ENCODE measurements at places on chromosomes 11 and 22.

- DNase-seq: no peak
Measured at GRCh38 chr11:11898648-11899047, 56.9 kb downstream of the USP47 start.

DNA sequence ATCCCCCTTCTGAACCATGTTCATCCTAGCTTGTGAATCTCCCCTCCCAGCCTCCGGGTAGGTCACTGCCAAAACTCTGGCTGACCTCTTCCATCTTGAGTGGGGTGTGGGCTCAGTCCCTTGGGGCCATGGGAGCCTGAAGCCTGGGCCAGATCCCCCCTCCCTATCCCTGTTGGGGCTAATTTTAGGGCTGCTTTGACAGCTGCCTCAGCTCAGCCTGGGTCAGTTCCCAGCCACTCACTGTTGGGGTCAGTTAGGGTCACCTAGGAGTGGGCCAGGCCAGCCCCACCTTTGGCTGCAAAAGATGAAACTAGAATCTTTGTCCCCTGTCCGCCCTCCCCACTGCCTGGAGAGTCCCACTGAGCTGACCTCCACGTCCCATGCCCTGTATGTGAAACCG lies 29.8 kb upstream of the P2RY2 start:
- no peak for DNase-seq

DNA sequence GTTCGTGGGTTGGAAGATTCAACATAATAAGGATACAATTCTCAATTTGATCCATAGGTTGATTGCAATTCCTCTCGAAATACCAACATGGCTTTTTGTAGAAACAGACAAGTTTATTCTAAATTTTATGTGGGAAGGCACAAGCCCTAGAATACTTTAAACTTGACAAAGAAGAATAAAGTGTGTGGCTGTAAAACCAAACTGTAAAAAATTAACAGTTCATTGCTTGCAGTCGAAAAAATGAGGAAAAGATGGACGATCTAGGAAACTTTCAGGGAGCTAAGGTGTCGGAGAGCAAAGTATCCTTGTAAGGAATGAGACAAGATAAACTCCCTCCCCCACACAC lies 1.0 kb upstream of the GLB1L3 start:
- no peak for DNase-seq

DNA sequence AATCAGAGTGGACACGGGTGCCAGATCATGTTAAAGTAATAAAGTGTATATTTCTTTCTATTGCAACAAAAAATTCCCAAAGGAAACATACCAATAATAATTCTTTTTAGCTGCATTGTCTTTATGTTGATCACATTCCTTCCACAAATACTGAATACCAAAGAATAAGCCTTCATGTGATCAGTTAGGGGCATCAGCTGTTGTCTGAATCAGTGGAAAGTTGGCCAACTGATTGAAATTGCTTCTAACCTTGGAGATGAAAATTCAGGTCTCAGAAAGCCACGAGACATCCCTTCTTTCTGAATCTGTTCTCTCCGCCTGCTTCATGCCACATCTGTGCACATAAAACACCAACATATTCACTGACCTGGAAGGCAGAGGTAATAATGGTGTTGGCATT lies 785.2 kb downstream of the KCNA4 start:
- DNase-seq: no peak

DNA sequence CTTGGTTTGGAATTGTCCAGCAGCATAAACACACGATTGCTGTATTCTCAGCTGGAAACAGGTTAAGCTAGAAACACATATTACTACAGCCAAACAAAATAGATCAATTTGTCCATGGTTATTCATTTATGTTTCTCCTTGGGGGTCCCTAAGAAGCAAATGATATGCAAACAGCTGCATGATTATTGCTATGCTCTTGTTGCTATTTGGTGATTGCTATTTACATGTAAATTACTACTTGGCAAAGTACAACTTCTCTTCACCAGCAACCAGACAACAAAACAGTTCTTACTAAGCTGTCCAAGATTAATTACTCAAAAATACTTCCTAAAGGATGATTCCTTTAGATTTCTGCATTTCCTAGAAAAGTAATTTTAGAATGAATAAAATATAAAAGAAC lies 567.9 kb upstream of the ARHGAP42 start:
- DNase-seq: no peak

GRCh38 chr11:47506795-47507562 lies 46.0 kb downstream of the CELF1 start:
- no peak for DNase-seq

- no peak for DNase-seq
Measured at GRCh38 chr11:114131461-114131864, 72.0 kb downstream of the ZBTB16 start.

DNA sequence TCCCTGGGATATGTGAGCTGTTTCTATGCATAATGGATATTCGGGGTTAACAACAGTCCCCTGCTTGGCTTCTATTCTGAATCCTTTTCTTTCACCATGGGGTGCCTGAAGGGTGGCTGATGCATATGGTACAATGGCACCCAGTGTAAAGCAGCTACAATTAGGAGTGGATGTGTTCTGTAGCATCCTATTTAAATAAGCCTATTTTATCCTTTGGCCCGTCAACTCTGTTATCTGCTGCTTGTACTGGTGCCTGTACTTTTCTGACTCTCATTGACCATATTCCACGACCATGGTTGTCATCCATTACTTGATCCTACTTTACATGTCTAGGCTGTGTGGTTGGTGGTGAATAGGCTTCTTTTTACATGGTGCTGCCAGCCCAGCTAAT lies 1.3 kb downstream of the TUG1 start:
- DNase-seq: no peak

Data from GM20000 (cell line).